ENCODE measurements at places on chromosomes 2 and 18.
A peak's percentile ranks its signal among the peaks of the same experiment; 100 is the strongest.

DNA sequence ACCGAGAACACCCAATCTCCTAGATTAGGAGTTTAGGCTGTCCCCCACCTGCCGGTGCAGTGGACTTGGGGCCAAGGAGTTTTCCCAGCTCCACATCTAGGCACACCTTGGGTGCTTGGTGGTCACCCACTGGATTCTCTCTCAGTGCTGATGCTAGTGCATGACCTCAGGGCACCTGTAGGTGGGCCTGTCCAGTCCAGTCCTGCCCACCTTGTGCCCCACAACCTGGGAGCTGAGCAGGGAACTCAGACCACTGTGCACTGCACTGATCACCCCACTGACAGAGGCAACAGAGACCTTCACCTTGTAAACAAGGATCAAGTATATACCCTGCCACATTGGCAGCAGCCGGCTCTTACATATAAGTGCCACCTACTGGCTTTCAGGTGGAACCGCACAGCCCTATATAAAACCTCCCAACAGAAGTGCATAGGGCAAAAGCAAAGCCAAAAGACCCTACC lies 12.7 kb upstream of the CDH19 start:
- peak; percentile 1 for DNase-seq

GRCh38 chr2:188909036-188909435 lies 65.1 kb upstream of the COL3A1 start:
- DNase-seq = no peak

DNA sequence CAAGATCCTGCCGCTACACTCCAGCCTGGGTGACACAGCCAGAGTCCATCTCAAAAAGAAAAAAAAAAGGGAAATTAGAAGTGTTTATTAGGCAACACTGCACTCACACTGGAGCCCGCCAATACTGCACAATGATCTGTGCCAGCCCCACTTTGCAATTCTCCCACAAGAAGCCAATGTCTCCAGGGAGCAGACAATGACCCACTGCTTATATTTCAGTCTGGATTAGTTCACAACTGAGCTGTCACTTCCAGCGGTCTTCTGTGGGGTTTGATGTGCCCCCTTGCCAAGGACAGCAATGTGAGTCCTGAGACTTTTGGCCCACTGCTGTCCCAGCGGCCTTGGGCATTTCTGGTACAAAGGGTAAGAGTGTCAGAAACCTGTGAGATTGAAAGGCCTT lies 85.6 kb upstream of the PPM1B start:
- DNase-seq = no peak

DNA sequence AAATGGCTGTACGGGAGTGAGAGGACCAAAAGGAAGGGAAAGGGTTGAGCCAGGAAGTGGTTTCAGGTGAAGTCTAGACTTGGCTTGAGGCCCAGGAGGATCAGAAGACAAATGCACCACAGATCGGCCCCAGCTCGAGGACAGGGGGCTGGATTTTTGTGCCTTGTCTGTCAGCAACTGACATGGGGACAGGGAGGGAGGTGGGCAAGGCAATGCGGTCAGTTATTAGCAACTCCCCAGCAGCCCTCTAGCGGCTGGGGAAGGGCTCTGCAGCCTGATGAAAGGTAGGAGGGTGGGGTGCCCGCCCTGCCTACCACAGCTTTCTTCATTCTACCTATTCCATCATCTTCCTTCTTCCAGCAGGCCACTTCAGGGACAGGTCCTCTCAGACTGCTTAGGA lies 50.0 kb downstream of the CPO start:
- no peak for DNase-seq

DNA sequence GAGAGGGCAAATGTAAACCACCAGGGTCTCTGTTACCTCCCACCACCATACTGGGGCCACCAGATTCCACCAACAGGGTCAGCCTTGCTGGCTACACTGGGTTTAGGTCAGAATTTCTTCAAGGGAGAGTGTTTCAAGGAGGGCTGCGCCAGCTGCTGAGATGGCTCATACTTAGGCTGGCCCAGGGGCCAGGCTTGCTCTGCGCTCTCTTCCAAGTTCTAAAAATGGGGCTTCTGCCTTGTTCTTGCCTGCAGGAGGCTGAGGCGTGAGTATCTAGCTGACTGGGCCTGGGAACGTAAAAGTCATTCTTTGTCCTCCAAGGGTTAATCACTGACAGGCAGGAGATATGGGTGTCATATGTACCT lies 28.1 kb downstream of the MRPL33 start:
- DNase-seq = no peak

DNA sequence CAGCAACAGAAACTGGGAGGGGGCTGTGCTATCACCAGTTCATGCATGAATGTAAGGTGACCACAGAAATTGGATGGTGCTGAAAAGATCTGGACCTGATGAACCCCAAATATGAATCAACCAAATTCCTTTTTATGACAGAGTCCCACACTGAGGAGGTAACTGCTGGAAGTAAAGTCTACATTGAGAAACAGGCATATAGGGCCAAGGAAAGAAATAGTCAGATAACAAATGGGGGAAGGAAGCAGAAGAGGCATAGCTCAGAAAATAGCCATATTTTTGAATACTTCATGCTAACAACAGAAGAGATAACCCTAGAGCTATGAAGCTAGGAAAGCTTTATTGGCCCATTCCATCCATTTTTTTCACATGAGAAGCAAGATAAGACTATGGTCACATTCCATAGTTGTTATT lies 25.8 kb downstream of the ZC3H6 start:
- no peak for DNase-seq

DNA sequence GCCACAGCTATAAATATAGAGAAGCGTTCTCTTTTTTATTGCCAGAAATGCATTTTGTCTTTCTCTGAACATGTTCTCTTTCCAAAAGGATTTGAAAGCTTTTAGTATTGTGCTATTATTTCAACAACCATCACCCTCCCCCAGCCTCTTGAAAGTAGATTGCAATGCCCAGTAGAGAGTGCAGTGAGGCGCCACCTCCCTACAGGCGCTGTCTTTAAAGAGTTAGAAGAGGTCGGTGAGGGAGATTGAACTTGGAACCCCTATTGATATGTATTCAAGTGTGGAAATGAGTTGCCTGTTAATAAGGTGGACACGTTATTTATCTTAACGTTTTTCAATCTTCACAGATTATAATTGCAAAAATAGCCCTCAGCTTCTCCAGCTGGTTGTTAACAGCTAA lies 360.3 kb downstream of the LRP1B start:
- DNase-seq = no peak

DNA sequence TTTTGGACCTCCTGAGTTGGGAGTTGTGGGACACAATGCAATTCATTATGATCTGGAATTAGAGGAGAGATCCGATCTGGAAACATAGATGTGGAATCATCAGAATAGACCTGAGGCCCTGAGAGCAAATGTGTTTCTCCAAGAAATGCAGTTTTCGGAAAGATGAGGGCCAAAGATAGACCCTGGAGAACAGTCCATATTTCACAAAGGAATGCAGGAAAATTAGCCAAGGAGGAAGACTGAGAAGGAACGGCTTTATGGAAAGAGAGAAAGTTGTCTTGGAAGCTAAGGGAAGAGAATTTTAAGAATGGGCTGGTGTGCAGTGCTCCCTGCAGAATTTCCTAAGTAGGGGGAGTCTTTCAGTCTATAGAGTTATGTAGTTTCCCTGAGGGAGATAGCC lies 11.1 kb upstream of the ZNF532 start:
- no peak for DNase-seq

GRCh38 chr18:47436871-47437270 lies 185.4 kb upstream of the SKOR2 start:
- no peak for DNase-seq

DNA sequence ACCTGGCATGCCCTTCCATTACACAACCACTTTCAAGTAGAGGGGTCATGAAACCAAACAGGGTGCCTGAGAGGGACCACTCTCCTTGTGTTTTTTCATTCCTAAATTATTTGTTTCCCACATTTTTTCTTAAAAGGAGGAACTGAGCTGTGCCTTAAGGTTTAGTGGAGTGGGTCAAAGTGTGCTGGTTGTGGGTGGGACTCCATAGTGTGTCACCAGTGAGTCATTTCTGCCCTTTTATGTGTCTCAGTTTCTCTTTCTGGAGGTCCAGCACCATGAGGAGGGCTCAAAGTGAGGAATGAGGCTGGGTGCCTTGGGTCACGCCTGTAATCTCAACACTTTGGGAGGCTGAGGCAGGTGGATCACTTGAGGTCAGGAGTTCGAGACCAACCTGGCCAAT lies 37.8 kb downstream of the COMMD1 start:
- DNase-seq = no peak

- DNase-seq = no peak
Observed at GRCh38 chr2:60400462-60401246, 152.8 kb downstream of the BCL11A start.

DNA sequence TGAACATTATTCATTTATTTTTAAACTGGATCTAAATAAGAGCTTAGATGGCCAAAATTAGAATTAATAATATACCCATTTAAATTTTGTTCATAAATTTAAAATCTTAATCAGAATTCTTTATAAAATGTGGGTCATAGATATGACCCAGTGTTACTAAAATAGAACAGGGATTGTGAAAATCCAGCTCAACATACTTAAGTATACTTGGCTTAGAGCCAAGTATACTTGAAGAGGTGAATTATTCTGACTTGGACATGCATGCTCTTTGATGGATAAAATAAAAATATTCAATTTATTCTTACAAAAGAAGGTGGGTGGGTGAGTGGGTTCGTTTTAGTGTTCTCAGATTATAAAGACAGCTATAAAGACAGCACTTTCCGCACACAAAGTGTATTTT lies 70.7 kb downstream of the SPOPL start:
- DNase-seq = no peak

DNA sequence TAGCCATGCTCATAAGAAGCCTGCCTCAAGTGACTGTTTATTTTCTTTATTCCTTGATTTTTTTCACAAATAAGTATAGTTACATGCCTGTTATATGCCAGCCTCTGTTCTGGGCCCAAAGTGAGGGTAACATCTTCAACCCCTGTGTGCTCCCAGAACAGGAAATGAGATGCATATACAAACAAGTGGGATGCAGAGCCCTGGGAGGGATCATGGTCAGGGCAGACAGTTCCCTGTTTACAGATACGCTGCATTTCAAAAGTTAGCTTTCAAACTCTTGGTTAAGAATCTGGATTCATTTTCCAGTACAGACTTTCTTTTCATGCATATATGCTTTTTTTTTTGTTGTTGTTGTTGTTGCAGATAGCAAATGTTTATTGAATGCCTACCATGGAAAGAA lies 24.4 kb downstream of the GPR39 start:
- no peak for DNase-seq

DNA sequence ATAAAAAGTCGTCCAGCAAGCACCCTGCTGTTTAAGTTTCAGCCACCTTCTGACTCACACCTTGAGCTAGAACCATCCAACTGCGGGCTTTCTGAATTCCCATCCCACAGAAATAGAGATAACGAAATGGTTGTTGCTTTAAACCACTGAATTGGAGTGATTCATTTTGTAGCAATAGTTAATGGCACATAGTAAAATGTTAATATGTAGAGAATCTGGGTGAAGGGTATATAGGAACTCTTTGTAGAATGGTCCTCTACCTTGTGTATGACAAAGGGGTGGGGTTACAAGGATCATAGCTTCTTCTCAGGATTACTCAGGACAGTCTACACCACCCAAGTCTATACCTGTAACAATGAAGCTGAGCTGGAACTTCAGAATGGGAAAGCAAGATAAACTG lies 2.4 kb upstream of the MAPRE3 start:
- no peak for DNase-seq

DNA sequence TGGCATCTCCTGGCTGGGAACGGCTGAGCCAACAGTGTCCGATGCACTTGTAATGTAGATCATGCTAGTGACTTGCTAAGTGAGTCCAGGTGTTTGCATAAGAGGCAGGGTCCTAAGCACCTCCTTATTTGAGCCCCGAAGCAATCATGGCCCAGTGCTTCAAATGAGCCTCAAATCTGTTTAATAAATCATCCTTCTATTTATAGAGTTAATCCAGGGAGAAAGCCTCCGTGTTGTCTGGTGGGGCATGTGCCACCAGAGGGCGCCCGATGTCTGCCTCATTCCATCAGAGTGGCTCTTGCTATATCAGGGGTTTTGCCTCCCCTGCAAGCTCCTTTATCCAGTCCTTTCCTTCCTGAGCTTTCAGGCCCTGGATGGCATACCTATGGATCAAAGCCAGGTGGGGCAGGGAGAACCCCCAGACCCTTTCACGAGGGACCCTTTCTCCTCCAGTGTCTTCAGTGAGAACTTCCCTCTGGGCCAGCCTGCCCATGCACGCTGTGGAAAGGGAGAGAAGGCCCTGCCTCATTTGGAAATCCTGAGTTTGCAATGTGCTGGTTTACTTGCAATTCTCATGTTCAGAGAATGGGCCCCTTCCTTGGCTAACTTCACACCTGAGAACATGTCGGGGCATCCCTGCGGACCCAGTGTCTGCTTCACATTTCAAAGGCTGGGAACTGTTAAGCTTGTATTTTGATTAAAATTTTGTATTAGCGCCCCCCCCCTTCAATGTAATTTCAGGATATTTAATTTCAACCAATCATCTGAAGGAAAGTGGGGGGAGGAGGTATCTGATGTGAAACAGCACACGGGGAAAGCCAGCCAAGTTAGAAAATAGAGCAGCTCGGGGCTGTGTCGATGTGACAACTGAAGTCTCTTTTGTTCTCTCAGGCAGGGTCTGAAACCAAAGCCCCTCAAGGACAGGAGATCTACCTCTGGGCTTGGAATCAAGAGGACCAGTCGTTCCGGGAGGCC lies 39.7 kb downstream of the RDH14 start:
- DNase-seq = peak; percentile 77

DNA sequence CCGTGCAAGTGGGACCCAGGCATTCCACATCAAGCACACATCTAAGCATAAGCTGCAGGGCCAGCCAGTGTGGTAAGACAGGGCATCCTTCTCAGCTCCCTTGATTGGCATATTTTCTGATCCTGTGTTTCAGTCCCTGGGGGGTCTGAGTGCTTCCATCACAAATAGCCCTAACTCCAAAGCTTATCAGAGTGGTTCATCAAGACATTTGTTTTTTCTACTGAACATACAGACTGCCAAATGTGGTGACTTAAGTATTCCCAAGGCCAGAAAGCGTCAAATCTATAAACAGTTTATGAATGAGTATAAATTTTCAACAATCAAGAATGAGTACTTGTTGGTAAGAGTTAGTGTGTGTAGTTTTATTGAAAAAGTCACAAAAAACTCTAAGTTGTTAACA lies 18.8 kb downstream of the SPRED2 start:
- DNase-seq = no peak

GRCh38 chr2:190425221-190425866 lies 17.2 kb downstream of the MFSD6 start:
- DNase-seq = no peak

GRCh38 chr2:128986026-128986715 lies 667.5 kb upstream of the HS6ST1 start:
- peak; percentile 62 for DNase-seq

DNA sequence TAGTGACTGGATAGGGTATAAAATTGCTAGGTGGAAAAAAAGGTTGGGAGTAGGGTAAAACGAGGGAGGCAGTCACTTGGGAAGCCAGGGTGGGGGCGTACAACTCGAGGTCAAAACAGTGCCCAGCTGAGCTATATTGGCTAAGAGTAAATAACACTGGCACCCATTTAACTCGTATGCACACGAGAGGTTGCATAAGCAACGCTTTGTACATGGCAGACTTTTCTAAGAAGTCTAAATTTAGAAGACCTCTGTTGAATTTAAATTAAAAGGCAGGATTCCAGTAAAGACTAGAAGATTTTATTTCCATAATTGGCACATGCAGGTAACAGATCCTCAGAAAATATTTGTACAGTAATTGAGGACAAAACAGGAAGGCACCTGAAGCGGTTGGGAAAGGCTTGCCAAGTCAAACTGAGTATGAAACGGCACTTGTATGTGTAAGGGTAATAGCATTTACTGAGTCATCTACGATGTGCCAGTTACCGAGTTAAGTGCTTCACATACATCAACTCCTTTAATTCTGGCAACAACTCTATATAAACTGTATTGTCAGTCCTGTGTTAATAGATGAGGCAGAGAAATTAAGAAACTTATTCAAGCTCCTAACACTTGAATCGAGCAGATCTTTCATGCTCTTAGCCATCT lies 1.4 kb upstream of the MALT1 start:
- DNase-seq = no peak
